ENCODE measurements at places on chromosomes 1 and 21.

DNA sequence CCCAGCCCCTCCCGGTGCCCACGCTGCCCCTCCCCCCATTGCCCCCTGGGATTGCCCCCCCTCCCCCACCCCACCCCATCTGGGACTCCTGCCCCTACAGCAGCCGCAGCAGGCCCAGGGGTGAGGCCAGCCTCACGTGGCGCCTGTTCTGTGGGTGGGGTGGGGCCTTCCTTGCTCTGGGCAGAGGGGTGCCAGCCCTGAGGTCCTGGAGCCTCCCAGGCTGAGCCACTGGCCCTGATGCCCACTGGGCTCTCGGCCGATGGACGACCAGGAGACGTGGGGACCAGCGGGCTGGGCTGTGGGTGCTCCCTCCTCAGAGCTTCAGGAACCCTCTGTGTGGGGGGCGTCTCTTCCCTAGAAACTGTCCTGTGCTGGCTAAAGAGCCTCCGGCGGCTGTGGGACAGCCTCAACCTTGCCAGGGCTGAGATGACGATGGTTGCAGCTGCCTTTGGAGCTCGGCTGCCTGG is 5.8 kb upstream of the C1orf159 start:
- DNase-seq = no peak

DNA sequence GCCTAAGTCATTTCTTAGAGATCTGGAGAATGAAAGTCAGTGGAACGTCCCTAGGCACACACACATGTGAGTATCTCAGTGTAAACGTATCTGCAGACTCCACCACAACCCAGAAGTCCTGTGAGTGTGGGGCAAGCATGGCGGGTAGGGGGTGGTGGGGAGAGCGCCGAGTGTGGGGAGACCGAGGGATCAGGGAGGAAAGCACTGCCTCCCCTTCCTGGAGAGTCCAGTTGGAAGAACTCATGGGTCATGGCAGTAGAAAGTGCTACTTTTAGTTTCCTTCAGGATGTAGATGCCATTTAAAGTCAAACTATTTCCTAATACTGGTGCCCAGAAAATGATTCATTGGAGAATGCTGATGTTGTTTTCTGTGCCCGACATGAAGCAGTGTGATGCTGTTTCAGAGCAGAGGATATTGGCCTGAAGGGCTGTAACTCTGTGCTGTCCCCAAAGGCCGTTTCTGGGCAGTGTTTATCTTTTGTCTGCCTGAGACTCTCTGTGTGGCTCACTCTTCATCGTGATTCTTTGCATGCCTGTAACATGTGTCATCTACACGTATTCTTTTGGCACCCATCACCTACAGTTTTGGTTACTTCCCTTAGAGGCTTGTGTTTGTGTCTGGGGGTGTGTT is 45.7 kb upstream of the TSPAN2 start:
- no peak for DNase-seq

DNA sequence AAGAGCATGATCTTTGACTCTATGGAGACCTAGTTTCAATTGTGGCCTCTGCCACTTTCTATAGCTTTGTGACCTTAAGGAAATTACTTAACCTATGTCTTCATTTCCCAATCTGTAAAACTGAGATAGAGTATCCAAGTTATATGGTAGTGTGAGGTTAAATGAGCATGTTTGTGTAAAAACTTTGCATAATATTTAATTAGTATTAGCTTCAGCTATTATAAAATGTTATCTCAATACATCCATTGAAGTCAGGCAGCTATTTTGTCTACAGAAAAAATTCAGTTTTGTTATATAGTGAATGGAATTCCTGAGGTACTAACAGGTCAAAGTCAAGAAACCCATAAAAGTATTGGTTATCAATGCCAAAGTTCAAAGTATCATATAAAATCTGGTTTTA is 53.6 kb downstream of the GPATCH2 start:
- no peak for DNase-seq

- no peak for DNase-seq
Observed at GRCh38 chr1:27600498-27601175, 3.3 kb downstream of the AHDC1 start.

DNA sequence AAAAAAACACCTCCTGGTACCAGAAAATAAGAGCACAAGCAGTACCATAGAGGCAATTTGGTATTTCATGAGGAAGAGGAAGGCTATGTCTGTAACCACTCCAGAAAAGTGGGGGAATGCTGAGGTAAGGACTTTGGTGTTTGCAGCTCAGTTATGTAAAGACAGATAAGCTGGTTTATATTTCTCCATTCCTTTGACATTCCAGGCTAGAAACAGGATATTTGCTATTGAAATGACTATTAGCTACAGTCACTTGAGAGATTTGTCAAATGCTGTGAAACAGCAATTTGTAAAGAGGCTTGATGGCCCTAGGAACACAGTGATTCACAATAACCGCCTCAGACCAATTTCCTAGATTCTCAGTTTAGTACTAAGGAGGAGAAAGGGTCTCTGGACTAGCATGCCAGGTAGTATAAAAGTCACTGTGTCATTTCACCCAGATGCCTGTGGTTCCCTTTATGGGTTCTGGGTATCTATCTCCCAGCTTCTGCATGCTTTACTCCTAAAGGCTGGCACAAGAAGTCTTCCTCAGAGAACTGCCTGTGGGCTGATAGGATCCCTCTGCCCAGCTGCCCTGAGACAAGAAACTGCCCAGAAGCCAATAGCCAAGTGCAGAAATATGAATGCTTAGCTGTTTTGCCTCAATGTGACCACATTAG is 80.5 kb downstream of the VCAM1 start:
- no peak for DNase-seq

- DNase-seq = no peak
Observed at GRCh38 chr1:2248127-2248826, 20.2 kb downstream of the SKI start.

DNA sequence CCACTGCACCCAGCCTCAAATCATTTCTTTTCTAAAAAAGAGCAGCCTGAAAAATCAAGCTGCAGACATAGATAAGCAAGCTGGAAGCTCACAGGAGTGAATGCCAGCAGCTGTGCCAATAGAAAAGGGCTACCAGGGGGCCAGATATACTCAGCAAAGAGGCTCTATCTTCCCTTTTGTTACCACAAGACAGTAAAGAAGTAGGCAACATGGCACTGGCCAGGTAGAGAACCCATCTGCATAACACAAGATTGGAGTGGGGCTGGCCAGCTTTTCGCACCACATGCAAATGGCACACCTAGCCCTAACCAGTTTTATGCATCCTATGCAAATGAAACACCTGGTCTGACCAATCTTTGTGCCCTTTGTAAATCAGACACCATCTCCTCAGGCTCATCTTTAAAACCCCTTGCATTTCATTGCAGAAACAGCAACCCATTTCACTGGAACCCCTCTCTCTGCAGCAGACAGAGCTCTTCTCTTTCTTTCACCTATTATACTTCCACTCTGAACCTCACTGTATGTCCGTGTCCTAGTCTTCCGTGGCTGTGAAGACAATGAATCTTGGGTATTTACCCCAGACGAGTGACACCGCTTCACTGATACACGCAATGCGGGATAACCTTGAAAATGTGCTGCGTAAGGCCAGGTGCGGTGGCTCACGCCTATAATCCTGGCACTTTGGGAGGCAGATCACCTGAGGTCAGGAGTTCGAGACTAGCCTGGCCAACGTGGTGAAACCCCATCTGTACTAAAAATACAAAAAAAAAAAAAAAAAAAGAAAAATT is 15.1 kb downstream of the CASP9 start:
- DNase-seq = no peak

- no peak for DNase-seq
Observed at GRCh38 chr1:15683345-15684039, 628 bp upstream of the PLEKHM2 start.

DNA sequence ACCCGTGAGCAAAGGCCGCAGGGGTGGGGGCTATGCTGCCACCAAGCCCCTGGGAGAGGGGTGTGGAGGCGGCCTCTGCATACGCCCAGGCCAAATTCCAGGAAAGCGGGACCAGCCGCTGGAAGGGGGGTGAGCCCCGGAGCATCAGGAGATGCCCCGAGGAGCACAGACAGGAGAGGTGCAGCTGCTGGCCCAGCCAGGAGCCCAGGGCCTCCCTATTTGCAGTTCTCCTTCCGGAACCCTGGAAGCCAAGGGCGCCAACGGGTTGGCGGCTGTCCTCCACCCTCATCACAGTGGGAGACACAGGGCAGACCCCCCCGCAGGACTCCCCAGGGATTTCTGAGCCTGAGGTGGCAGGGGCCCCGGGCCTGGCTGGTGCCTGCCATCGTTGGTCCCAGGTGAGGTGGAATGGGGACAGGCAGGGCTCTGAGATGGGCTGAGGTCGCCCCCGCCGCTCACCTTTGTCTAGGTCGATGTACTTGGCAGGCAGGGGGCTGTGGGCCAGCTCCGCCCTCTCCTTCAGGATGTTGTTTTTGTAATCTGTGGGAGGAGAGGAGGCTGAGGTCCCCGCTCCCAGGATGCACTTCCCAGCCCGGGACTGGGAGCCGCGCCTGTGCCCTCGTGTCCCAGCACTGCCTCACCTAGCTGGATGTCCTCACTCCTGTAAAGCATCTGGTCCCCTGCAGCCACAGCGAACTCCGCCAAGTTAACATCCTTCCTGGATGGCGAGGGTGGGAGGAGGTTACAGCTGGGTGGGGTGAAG is 4.4 kb upstream of the DVL1 start:
- DNase-seq = no peak

DNA sequence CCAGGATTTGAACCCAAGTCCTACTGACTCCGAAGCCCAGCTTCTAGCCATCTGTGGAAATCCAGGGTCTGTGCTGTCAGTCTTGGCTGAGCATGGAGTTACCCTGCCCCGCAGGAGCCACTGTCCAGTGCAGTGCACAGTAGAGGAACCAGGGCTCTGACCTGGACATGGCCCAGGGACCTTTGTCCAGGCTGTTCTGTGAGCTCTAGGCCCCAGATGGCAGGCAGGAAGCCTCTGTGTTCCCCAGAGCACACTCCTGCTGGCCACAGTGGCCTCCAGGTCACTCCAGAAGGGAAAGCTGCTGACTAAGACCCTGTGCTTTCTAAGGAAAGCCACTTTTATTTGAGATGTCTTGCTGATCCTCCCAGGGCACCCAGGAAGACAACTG is 13.8 kb downstream of the S100A7A start:
- DNase-seq = no peak

GRCh38 chr1:54080598-54081049 is 27.2 kb downstream of the TCEANC2 start:
- DNase-seq = no peak

GRCh38 chr1:157404063-157404501 is 148.2 kb downstream of the FCRL5 start:
- peak; percentile 25 for DNase-seq

GRCh38 chr1:86822459-86822858 is 91.5 kb downstream of the SELENOF start:
- no peak for DNase-seq

DNA sequence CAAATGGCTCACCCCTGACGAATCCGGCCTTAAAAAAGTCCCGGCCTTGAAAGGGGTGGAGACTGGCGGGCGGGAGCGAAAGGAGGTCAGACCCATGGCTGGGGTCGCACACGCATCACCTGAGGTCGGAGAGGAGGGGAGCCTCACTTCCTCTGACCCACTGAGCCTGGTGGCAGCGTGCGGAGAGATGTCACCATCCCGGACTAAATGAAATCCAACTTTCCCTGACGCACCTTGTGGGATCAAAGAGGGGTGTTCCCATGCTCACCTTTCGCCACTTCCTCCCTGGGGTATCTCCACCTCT is 709 bp upstream of the SLC41A1 start:
- DNase-seq = no peak

- DNase-seq = no peak
Observed at GRCh38 chr1:171668372-171668771, 15.9 kb upstream of the MYOC start.

GRCh38 chr1:63774617-63775417 is 1.0 kb downstream of the ROR1 start:
- peak; percentile 1 for DNase-seq

- DNase-seq = no peak
Observed at GRCh38 chr1:115337633-115338456, at the start of gene NGF. Gene NGF, minus strand, starts transcription at chr1:115338249. Its CDS starts 51,454 bp downstream, at chr1:115286795.

GRCh38 chr21:31349208-31349607 is 5.1 kb upstream of the TIAM1 start:
- DNase-seq = no peak

- peak; percentile 75 for DNase-seq
Observed at GRCh38 chr1:231395076-231395997, 26.8 kb downstream of the EGLN1 start.

GRCh38 chr1:85546748-85547147 is 33.8 kb upstream of the CCN1 start:
- DNase-seq = no peak

- no peak for DNase-seq
Observed at GRCh38 chr1:209134001-209134400, 449.5 kb upstream of the CAMK1G start.

DNA sequence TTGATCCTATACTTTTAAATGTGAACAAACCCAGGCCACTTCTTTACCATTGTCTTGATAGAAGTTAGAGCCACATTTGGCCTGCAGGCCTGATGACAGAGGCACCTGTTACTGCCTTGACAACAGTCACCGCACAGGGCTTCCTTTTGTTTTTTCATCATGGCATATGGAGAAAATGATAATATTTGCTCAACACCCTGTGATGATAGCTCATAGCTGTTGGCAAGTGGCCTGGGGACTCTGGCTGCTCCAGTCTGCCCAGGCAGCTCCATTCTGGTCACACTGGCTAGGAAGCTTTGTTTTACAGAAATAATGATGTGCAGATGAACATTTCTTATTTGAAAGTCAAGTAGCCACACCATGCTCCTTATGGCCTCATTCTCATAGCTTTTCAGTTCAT is 89.6 kb upstream of the GPR88 start:
- DNase-seq = no peak

DNA sequence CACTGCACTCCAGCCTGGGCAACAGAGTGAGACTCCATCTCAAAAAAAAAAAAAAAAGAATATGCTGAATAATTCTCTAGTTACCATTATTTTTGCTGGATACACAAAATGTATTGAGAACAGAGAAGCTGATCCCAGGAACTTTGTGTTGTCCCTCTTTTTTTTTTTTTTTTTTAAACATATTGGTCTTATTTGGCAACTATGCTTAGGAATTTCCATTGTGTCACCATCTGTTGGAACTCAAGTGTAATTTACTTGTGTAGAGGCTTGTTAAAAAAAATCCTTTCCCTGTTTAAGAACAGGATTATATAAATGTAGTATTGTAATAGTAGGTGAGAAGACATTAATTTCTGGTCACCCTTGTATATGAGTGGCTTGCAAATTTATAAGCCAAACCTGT is 28.6 kb downstream of the CAMSAP2 start:
- peak; percentile 60 for DNase-seq

GRCh38 chr1:32870615-32871363 is at the start of gene FNDC5:
Gene FNDC5, minus strand, starts transcription at chr1:32870912.
- DNase-seq = peak; percentile 55

GRCh38 chr1:41333146-41333784 is 28.0 kb upstream of the FOXO6 start:
- peak; percentile 47 for DNase-seq

DNA sequence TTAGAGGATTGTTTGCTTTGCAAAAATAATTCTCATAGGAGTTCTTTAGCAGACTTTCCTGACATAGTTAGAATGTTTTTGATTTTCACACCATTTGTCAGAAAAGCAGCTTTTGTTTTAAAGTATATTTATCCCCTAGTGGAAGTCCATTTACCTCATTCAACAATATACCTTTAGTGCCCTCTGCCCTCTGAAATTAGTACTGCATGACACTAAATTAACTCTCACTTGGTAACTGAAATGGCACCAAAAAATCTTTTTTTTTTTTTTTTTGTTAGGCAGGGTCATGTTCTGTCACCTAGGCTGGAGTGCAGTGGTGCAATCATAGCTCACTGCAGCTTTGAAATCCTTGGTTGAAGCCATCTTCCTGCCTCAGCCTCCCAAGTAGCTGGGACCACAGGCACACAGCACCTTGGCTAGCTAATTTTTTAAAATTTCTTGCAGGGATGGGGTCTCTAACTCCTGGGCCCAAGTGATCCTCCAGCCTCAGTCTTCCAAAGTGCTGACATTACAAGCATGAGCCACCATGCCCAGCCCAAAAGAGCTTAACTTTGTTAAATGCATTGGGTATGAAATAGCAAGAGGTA is 13.6 kb downstream of the LRRC42 start:
- peak; percentile 46 for DNase-seq
